NCI-H2081 (cell line): ENCODE measurements at places on chromosomes 1 and 21.

- DNase-seq: no peak
Observed at GRCh38 chr1:160437432-160438316, 37.3 kb downstream of the VANGL2 start.

DNA sequence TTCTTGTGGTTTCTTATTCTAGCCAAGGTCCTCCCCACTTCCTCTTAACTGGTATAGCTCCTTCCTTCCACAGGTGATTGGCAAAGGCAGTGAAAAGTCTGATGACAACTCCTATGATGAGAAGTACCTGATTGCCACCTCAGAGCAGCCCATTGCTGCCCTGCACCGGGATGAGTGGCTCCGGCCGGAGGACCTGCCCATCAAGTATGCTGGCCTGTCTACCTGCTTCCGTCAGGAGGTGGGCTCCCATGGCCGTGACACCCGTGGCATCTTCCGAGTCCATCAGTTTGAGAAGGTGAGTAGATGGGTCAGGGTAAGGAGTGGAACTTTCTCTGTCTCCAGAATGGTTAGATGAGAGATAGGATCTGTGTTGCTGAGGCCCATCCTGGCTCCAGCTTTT, 14.2 kb upstream of the CELSR2 start:
- DNase-seq: no peak

GRCh38 chr1:176444286-176444685, 18.7 kb upstream of the PAPPA2 start:
- no peak for DNase-seq

DNA sequence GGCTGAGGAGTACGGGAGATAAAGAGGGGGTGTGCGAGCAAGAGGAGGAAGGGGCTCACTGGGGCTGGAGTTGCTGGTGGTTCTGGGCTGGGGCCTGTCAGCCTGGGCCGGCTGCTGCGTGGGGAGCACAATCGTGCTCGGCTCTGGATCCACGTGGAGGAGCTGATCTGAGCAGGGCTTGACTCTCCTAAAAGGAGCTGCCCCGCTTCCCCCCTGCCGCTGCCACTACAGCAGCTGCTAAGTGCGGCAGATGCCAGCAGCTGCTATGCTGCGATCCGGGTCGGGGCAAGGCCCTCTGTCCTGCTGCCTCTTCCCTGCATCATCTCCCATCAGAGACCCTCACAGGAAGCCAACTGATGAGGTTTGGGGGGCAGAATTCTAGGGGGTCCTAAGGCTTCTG, 165.9 kb downstream of the PCBP3 start:
- DNase-seq: no peak

GRCh38 chr1:30883389-30884172, 25.0 kb downstream of the SDC3 start:
- no peak for DNase-seq

DNA sequence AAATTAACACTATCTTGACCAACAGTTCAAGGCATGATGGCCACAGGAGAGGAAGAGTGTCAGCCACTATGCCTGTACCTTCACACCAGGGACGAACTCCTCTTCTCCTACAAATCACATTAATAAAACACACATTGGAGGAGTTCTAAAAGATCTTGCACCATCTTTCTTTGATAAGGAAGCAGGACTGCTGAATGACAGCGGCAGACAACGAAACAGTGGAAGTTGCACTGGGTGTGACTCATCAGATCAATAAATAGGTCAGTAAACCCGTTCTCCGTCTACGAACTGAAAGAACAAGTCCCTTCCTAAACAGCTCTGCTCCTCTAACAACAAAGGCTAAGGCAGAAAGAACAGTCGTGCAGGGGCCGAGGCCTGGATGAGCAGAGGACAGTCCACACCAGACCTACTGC, 23.1 kb downstream of the UBE2G2 start:
- no peak for DNase-seq

DNA sequence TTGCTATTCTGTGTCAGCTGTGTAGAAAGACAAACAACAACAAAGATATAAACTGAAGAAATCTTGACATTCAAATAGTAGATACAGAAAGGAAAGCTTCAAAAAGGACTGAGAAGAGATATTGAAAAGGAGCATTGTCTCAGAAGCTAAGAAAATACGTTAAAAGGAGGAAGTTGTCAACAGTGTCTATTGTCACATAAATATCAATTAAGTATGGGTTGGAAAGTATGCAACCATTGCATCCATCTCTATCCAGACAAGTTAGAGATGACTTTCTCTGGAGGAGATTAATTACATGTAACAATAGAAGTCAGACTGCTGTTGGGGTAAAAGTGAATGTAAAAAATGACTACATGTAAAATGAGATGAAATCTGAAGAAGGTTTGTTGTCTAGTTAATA, 29.7 kb upstream of the BRINP3 start:
- no peak for DNase-seq

DNA sequence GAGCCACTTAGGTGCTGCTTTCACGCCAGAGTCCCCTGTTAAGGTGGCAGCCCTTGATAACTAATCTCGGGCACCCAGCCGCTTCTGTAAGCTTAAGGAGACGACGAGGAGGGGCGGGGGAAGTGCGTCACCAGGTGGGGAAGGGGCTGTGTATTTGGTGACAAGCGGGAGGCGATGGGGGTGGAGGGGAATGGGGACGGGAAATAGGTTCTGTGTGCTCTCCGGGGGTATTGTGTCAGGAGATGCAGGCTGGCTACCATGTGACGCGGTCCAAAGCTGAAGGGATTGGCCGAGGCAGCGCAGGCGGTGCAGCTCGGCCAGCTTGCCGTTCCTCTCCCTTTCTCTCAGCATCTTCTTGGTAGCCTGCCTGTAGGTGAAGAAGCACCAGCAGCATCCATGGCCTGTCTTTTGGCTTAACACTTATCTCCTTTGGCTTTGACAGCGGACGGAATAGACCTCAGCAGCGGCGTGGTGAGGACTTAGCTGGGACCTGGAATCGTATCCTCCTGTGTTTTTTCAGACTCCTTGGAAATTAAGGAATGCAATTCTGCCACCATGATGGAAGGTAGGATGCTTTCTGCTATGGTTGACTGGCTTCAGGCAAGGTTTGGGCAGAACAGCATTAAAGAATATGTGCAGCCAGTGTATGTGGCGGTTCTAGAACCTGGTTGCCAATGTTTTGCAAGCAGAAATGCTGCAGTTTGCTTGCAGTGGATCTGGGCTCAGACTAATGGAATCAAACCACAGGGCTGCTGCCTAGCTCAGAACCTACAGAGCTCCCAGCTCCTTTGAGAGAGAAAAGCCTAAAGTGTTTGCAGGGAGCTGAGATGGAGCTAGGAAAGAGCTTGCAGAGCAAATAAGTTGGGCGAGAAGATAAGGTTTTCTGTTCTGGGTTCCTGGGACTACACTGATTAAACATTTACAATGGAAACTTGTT, at the start of gene SGIP1:
Gene SGIP1 (plus strand): TSS at position 350 of the 937 bp plus-strand sequence. CDS start 206 bp downstream, at position 556.
- DNase-seq: peak; percentile 90

DNA sequence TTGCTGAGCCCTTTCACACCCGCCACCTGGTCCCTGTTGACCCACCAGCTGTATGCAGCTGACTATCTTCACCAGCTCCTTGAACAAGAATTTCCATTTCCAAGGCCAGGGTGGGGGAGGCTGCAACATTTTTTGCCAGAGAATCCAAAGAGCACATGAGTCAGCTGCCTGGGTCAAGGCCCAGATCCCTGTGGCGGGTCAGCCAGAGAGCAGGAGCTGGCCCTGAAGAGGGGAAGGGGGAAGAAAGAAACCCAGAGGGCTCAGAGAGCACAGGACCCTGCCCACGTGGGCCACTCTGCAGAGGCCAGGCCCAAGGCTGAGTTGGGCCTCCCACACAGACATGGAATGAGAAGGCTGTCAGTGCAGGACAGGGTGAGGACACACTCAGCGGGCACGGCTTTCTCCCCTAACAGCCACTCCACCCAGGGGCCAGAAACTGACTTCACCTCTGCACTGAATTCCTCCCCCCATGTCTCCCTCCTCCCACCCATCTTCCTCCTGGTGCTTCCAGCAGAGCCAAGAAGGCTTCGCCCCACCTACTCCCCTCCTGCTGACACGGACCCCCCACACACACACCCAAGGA, 28.9 kb downstream of the S100A6 start:
- DNase-seq: no peak

- DNase-seq: peak; percentile 14
Observed at GRCh38 chr1:15100121-15100879, 53.2 kb upstream of the TMEM51 start.

GRCh38 chr1:184555665-184556641, 169.1 kb downstream of the C1orf21 start:
- DNase-seq: peak; percentile 92

DNA sequence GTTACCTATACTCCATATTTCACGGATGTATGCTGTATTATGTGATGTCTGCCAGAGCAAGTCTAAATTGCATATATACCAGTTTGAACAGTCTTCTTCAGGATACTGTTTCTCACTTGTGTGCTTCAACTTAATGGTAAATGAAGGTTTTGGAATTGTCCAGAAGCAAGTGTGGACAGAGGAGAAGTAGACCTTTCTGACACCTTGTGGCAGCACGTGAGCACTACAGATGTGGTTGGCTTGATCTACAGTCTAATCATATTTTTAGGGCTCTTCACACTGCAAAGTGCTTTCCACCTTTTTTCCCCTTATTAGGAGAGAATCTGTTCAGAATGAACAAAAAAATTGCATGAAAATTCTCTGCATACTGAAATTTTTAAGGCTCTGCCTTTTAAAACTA, 10.9 kb downstream of the MORC3 start:
- DNase-seq: peak; percentile 42

- DNase-seq: no peak
Observed at GRCh38 chr1:218537122-218537913, 192.2 kb downstream of the TGFB2 start.

- no peak for DNase-seq
Observed at GRCh38 chr1:77395051-77395450, 113.2 kb downstream of the AK5 start.

- DNase-seq: no peak
Observed at GRCh38 chr1:59697150-59697800, 117.5 kb upstream of the HOOK1 start.

- DNase-seq: no peak
Observed at GRCh38 chr1:1039145-1039910, 19.4 kb downstream of the AGRN start.

DNA sequence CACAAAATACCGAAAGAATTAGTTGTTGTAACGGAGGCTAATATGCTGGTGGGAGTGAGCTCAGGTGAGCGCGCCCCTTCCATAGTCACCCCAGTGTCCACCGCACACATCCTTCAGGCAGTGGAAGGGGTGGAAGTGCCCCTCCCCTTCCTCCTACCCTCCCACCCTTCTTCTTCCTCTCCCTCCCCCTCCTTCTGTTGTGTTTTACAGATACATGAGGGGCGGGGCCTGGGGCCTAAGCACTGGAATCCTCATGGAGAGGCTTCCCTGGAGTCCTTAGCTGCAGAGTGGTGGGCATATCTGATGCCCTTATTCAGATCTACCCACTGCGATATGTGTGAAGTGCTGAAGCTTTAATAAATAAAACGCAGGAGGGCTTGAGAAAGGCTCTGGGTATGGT, 10.3 kb upstream of the ADARB1 start:
- DNase-seq: no peak

DNA sequence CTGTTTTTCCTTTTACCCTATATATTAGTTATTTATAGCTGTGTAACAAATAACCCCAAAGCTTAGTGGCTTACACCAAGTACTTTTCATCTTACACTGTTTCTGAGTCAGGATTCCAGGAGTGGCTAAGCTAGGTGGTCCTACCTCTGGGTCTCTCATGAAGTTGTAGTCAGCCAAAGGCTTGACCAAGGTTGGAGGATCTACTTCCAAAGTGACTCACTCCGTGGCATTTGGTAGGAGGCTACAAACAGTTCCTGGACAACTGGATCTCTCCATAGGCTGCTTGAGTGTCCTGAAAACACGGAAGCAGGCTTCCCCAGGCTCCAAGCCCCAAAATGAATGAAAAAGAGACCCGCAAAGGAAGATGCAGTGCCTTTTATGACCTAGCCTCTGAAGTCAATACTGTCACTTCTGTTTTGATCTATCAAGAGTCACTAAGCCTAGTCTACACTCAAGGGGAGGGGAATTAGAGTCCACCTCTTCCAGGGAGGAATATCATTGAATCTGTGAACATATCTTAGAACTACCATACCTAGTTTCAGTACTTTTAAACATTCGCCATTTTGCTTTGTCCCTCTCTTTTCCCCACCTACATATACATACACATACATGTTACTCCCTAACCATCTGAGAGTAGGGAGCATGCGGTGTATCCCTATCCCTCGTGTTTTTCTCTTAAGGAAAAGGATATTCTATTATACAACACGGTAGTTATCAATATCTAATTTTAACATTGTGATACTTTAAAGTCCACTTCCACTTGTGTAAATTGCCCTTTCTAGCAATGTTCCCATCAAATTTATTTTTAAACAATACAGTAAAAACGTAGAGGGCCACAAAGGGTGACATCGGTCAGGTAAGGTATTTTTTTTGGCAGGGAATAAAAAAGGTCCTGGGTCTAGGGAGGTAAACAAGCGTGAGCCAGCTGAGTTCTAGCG, 67.2 kb downstream of the SLC35A3 start:
- DNase-seq: no peak

DNA sequence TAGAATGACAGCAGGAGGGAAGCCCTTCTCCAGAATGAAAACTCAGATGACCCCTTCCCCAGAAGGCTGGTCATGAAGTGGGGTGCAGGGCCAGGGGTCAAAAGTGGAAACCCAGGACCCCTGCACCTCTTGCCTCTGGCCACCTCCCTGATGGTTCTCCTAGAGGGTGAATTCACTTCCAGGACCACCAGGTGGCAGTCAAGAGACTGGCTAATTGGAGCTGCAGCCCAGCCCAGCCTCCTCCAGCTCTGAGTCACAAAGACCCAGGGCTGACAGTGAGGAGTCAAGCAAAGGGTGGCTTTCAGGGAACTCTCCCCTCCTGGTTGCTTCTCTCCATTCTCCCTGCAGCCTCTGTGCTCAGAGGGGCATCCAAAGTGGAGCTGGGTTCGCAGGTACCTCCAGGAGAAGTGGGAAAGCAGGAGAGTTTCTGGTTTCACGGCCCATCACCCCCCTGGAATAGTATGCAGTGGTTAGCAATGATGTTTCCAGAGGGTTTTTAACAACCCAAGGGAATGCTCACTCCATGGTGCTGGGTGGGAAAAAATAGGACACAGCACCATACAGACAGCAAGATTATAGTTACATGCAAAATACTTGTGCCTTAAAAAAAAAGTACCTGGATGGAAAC, 6.1 kb upstream of the EPHB2 start:
- DNase-seq: peak; percentile 82

- DNase-seq: peak; percentile 67
Observed at GRCh38 chr1:56639211-56639610, 5.9 kb upstream of the PRKAA2 start.

GRCh38 chr1:197915260-197915861, 1.8 kb upstream of the LHX9 start:
- peak; percentile 46 for DNase-seq

DNA sequence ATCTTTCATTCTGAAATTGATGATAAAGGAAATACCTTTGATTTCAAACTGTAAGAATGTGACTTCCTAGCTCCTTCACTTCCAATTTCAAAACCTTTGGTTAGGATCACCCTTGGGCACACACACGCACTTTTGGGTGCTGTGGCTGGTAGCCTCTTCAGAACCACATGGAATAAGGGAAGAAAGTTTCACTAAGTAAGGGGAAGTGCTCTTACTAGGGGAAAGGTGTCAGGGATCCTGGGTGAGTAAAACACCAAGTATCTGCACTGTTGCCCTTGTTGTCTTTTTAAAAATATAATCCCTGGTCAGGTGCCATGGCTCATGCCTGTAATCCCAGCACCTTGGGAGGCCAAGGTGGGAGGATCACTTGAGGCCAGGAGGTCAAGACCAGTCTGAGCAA, 132.4 kb downstream of the SDCCAG8 start:
- DNase-seq: no peak

GRCh38 chr1:203600782-203601513, 25.7 kb upstream of the ATP2B4 start:
- DNase-seq: no peak

- no peak for DNase-seq
Observed at GRCh38 chr1:226607821-226608220, 59.3 kb downstream of the STUM start.
